ENCODE measurements at places on chromosomes 6 and 20.

DNA sequence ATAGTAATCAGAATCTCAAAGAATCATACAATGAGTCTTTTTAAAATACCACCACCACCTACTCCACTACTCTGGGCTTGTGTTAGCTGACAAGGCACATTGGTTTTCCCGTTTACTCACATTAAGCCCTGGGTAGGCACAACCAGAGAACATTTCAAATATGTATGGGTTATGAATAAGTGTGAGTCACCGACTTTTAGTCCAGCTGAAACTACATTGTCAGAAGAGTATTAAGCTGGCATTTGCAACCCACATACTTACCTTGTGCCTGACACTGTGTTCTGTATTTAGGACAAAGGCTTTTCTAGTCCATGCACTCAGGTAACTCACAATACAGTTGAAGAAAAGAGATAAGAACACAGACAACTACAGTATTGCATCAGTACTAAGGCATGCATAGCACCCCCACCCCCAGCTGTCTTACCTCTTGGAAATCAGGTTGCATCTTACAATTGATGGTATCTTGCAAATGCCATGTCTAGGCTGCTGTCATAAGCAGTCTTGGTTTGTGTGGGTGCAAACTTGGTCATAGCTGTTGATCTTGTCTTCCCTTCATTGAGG is 40.3 kb upstream of the AHI1 start:
- DNase-seq: no peak

DNA sequence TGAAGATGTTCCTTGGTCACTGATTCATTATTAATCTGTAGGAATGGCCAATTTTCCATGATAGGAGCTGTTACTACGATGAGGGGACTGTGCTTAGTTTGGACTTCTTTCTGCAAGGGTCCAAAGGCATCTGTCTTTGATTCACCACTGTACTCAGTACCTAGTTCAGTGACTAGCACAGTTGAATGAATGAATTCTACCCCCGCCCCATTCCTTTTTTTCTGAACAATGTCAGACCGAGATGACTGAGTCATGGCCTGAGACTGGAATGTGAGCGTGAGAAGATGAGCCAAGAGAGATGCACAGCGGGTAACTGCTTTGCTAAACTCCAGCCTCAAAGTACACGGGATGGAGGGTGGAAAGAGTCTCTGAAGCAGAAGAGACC is 419 bp upstream of the SNHG17 start:
- DNase-seq: no peak

DNA sequence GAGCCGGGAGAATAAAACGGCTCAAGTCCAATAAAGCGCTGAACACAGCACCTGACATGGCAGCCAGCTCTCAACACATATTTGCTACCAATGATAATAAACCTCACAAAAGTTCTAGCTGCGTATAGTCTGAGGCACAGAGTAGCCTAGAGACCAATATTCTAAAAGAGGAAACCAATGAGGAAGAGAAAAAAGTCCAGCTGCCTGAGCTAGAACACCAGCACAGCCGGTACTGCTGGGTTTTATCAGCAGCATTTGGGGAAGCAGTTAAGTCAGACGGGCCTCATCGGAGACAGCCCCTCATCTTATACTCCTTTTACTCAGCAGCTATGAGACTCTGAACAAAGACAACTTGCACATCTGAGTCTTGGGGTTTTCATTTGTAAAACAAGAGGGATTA is 2.4 kb upstream of the RTF2 start:
- DNase-seq: no peak

- no peak for DNase-seq
These were observed 64.3 kb downstream of the CDH4 start for GRCh38 chr20:61316346-61316745.

- no peak for DNase-seq
These were observed 127.4 kb upstream of the MAP3K7 start for GRCh38 chr6:90714319-90714718.

GRCh38 chr6:106094964-106095335 is 8.8 kb downstream of the PRDM1 start:
- no peak for DNase-seq

GRCh38 chr6:63744810-63745209 is 109.2 kb downstream of the PHF3 start:
- no peak for DNase-seq

- no peak for DNase-seq
These were observed 2.1 kb upstream of the UBE2C start for GRCh38 chr20:45810191-45810970.

DNA sequence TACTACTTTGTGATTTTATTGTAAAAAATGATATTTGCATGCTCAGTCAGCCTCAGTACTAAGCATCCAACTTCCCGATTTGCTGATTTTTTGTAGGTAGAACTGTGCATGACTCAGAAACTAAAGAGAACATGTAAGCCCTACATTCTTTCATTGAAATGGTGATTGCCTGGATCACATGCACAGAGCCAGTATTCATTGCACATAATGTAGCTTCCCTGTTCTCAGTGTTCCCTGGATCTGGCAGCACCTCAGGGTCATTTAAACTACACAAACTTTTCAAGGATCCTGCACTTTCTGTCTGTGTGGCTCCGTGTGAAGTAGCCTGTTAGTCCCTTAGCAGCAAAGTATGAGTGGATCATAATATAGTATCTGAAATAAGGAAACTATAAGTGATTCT is 422.9 kb upstream of the AGPAT4 start:
- DNase-seq: no peak

DNA sequence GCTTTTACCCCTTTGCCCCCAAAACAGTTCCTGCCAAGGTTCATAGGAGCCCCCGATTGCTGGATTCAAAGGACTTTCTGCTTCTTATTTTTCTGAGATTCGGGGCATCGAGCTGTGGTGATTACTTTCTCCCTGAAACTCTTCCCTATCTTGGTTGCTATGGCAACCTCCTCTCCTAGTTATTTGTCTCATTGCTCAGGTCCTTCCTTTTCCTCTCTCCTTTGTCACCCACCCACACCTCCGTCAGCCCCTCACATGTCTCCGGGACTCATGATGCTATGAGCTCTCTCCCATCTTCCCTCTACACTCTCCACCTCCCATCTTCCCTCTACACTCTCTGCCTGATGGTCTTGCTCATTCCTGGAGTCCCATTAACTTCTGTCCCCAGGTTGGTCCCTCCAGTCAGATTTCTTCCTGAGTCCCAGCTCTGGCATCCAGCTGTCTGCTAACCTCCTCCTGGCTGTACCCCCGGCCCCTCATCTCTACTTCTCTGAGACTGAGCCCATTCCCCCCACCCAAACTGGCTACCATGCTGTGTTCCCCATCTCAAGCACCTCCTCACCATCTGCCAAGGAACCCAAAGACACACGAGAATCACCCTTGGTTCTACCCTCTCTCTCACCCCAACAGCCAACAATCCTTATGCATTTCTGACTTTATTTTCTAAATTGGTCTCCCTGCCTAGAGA is 30.2 kb upstream of the NNAT start:
- DNase-seq: no peak

DNA sequence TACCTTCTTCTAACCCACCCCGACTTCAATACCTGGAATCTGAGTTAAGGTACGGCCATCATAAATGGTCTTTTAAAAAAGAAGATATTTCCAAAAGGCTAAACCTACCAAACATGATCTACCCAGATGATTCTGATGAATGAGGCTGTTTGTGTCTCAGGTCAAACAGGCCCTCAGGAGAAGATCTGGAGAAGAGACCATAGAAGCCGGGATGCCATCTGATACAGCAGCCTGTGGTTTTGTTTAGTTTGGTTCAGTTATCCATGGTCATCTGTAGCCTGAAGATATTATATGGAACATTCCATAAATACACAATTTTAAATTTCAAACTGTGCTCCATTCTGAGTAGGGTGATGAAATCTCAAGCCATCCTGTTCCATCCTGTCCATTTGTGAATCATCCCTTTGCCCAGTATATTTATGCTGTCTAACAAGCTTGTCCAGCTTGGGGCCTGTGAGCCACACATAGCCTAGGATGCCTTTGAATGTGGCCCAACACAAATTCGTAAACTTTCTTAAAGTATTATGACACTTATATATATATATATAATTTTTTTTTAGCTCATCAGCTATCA is 4.0 kb upstream of the CAP2 start:
- DNase-seq: no peak

- no peak for DNase-seq
These were observed 3.5 kb downstream of the SERPINB9 start for GRCh38 chr6:2899596-2899995.

GRCh38 chr6:167995731-167996151 is 1.7 kb upstream of the KIF25 start:
- DNase-seq: no peak

- no peak for DNase-seq
These were observed 25.5 kb upstream of the MANEA start for GRCh38 chr6:95551678-95552324.

- DNase-seq: no peak
These were observed 201.3 kb upstream of the BTBD3 start for GRCh38 chr20:11716239-11716944.

- no peak for DNase-seq
These were observed 339.8 kb downstream of the HTR1B start for GRCh38 chr6:77123527-77123926.

- no peak for DNase-seq
These were observed 6.9 kb downstream of the SGK2 start for GRCh38 chr20:43565758-43566104.

- no peak for DNase-seq
These were observed 88.3 kb downstream of the SLX4IP start for GRCh38 chr20:10523443-10523842.

- no peak for DNase-seq
These were observed 19.9 kb downstream of the PFDN4 start for GRCh38 chr20:54227751-54228150.

DNA sequence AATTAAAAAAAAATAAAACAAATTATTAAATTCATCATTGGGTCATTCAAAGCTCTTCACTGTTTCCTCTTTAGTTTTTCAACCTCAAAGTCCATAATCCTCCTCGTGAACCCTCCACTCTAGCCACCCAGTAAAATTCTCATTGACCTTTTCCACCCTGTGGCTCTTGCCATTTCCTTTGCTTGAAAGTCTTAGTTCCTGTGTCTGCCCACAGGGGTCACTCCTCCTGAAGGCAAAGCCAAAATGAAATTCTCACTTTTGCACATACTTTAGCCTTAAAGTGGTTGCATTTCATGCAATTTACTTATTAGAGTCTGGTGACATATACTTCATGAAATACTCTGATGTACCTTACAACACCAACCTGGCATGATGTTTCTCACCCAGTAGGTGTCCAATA is 263.7 kb downstream of the BMP2 start:
- no peak for DNase-seq

GRCh38 chr20:9742821-9743220 is 96.1 kb downstream of the PAK5 start:
- no peak for DNase-seq

- DNase-seq: no peak
These were observed 60.5 kb upstream of the ANKEF1 start for GRCh38 chr20:9974324-9974723.

GRCh38 chr20:36344517-36345132 is 38.5 kb downstream of the DLGAP4 start:
- DNase-seq: peak; percentile 29

DNA sequence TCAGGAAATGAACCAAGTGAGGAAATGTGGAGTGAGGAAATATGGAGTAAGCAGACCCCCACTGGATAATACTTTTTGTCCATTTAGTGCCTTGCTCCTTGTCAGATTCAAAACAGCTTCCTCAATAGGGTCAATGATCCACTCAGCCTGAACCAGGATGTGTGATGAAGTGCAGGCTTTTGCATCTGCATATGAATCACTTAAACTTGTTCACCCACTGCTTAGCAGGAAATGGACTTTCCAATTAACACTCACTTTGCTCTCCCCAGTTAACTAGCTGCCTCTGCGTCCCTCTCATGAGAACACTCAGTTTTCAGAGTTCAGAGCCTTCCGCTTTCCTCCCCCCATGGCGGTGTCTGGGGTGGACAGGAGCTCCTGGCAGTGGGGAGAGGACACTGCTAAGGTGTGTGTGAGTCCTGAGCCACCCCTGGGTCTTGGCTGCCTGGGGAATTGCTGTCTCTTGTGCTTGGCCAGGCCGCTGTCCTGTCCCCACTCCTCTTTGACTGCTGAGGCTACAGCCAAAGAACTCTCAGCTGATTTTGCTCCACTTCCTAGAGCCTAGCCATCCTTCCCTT is 621.8 kb downstream of the CDH26 start:
- DNase-seq: no peak

DNA sequence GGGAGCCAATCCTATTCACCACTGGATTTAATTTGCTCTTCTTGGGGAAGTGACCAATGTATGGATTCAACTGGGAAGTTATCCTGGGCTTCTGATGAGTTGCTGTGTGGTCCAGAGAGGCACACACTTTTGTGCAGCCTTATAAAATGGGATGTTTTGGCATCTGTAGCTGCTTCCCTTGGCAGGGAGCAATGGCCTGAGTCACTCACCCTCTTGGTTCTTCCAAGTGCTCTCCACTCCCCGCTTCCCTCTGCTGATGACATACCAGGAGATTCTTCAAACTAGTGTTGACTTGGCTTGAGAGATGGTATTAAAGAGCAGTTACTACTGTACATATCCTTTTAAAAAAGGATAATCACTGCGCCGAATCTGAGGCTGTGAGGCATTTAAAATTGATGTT is 105.8 kb downstream of the JARID2 start:
- DNase-seq: no peak

DNA sequence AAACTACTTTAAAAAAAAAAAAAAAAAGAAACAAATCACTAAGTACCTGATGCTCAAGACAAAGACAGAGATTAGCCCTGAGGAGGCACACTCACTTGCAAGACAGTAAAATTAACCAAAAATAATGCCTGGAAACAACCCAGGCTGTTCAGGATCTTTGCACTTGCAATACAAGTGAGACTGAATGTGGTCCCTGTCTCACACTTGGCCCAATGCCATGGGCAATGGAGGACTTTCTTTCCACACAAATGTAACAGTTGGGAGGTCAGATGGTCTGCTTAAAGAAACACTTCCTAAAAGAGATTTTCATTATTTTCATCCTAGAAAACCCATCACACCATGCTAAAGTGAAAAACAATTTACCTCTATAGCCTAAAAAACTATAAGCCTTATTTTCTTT is 16.2 kb downstream of the STAU1 start:
- DNase-seq: no peak

GRCh38 chr6:137815692-137816091 is 51.4 kb upstream of the TNFAIP3 start:
- DNase-seq: no peak

- no peak for DNase-seq
These were observed 204.5 kb downstream of the KIF16B start for GRCh38 chr20:16368645-16369292.

DNA sequence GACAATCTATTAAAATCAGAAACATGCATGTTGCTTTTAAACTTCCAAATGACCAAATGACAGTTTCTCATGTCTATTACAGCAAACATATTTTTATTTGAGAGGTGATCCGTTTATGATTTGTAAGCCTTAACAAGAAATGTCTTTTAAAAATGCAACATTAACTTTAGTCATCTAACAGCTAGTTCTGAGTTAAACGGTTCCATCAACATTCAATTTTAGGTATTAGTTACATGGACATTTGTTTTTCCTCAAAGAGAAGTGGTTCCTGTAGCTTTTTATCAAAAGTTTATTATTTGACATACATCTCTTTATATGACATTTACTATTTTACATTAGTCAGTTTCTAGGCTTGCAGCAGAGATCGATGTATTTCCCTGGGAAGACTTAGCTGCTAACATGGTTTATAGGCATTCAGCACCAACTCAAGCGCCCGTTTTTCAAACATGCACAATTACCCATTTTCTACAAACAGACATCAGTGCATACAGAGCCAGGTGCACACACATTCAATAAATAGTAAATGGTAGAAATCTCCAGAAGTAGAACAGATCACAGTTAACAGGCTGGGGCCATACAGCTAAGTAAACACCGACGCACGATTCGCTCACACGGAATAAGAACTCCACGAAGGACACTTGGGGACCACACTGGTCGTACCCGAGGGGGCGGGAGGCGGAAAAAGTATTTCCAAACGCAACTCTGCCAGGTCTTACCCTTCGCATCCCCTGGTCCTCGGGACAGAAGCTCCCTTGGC is 882 bp downstream of the CNR1 start:
- no peak for DNase-seq

All from GM19239 (cell line).